ENCODE measurements at places on chromosomes 4 and X.

DNA sequence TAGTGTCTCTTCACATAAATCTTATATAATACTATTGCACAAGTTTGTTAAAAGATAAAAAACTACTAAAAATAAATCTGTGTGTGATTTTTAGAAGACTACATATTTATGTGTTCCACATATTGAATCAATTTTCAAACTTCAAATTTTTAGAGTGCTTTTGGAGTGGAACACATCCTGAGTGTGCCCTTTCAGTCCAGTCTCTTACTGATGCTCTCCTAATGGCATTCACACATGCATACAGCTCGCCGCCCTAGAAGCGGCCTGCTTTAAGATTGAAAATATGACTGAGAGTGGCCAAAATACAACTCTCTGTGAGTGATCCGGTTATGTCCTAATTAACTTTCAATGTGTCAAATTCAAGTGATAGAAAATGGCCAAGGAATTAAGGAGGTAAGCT, 628.8 kb downstream of the ANKRD50 start:
- DNase-seq, result no peak

DNA sequence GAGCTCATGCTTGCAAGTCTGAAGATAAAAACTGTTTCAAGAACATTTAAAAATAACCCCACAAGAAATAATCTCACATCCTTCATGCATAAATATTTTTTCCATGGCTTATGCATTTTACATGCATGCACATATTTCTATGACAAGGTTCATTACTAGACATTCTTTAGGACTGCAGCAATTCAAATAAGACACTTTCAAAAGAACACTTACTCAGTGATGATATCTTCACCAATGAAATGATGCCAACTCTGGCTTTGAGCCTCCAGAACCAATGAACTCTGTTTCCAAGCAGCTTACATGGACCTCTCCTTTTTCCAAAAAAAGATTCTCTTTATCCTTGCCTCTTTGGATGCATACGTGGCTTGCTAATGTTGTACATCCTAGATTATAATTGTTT, 279.9 kb downstream of the ADAM29 start:
- no peak for DNase-seq

DNA sequence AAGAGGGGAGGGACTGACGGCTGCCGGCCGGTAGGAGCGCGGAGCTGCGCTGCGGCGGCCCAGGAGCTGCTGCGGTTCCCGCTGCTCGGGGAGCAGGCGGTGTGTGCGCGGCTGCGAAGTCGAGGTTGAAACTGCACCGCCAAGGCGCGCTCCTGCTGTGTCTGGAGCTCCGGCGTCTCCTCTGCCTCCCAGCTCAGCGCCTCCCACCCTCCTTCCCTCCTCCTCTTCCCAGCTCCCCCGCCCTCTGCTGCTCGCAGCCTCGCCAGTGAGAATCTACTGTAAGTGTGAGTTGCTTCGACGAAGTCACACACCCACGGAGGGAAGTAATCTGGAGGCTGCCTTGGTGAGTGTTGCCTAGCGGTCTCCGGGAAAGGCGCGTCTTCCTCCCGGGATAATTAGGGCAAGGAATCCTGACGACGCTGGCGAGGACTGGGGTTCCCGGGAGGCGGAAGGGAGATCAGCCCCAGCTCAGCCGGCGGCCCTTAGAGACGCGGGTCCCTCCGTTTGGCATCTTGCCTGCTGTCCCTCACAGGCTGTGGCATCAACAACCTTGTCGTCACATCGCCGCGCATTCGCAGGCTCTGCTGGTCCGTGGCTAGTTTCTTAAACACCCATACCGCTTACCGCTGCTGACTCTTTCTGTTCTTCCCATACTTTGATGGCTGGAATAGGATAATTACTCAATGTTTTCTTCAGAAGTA, at the start of gene EPHA5:
Gene EPHA5 (minus strand): TSS at position 159 of the 701 bp plus-strand sequence. CDS start 747 bp downstream, outside the sequence.
- DNase-seq, result peak; percentile 27

DNA sequence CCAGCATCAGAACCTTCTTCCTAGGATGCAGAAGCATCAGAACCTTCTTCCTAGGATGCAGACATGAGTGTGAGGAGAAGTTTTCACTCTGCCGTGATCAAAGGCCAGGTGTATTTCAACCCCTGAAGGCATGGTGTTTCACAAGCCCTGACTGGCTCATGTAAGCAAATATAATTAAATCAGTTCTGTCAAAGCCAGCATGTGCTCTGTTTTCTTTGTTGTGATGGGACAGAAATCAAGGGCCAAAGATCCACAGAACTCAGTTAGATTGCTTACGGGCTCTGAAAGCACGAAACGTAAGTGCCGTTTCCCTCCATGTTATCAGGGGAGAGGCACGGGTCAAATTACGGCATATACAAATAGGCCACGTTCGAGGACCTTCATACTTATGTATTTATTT, 32.0 kb upstream of the CLDN24 start:
- no peak for DNase-seq

- no peak for DNase-seq
Measured at GRCh38 chrX:44093431-44093830, 120.2 kb upstream of the NDP start.

- DNase-seq, result no peak
Measured at GRCh38 chrX:17668929-17669328, 68.4 kb upstream of the SCML1 start.

DNA sequence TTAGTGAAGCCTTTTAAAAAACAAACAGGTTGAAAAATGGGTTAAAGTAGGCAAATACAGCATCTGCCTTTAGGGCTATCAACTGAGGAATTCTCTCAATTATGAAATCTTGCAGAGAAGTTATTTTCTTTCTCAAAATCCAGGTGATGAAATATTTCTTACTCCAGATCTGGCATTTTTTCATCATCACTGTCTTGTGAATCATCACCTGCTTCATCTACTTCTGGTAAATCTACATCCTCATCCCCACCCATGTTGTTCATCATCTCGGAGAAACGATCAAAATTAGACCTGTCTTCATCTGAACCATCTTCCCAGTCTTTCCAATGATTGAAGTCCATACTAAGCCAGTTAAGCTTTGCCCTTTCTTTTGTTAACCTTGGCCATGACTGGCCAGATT, 33.3 kb upstream of the HPF1 start:
- no peak for DNase-seq

GRCh38 chrX:15976396-15976795, 121.8 kb upstream of the AP1S2 start:
- no peak for DNase-seq

GRCh38 chr4:73341454-73341853, 62.6 kb upstream of the ALB start:
- DNase-seq, result peak; percentile 45

- DNase-seq, result no peak
Measured at GRCh38 chr4:172497321-172497720, 671.3 kb upstream of the GALNT7 start.

DNA sequence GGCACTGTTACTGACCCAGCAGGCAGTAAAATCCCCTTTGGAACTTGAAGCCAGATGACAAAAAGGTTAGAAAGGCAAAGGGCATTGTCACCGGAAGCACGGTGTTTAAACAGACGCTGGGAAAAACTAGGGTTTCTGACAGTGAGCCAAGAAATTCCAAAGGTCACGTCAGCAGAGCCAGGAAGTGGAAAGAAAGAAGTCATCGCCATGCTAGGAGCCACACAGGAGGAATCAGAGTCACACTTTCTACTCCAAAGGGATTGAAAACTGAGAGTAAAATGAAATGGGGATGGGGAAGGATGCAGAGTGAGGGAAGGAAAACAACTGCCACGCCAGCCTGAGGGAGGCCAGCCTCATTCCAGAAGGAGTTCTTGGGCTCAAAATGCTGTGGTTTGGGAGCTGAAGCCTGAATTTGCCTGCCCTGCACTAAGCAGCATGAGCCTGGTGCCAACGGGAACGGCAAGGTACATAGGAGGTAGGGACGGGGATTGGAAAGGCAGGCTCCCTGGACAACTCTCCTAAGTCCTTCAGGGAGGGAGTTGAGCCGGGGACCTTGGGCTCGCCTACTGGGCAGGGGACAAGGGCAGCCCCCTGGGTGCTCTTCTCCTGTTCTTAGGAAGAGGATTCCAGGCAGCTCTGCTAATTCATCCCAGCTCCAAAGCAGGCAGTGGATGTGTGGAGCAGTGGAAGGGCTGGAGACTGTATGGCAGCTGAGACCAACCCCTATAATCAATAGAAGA, 66.8 kb downstream of the SOWAHB start:
- DNase-seq, result no peak

DNA sequence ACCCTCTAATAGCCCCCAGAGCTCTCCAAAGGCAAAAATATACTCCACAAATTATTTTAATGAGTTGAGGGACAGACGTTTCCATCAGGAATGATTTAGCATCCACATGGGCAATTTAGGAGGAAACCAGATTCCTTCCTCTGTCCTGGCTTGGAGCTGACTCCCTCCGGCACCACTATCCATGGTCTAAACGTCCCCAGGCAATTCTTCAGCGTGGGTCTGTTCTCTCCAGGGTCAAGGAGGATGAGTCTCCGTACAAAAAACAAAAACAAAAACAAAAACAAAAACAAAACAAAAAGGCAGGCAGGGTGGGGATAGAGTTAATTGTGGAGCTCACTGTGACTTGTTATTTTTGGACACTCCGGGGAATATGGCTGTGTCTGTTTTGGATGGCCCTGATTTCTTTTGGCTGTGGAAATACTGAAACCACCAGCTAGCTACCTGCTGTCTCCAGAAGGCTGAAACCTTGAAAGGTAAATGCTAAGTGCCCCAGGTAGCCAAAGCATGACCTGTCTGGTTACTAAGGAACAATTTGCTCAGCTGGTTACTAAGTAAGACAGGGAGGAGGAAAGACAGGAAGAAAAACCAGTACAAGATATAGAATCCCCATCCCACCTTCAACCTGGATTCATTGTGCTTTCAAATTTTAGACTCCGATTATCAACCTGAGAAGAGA, 419.1 kb upstream of the LCORL start:
- DNase-seq, result no peak

Measured in NCI-H187 treated with DMSO at 0.1 percent for 48 hours (cell line).